ENCODE measurements at places on chromosomes 16 and 17.

DNA sequence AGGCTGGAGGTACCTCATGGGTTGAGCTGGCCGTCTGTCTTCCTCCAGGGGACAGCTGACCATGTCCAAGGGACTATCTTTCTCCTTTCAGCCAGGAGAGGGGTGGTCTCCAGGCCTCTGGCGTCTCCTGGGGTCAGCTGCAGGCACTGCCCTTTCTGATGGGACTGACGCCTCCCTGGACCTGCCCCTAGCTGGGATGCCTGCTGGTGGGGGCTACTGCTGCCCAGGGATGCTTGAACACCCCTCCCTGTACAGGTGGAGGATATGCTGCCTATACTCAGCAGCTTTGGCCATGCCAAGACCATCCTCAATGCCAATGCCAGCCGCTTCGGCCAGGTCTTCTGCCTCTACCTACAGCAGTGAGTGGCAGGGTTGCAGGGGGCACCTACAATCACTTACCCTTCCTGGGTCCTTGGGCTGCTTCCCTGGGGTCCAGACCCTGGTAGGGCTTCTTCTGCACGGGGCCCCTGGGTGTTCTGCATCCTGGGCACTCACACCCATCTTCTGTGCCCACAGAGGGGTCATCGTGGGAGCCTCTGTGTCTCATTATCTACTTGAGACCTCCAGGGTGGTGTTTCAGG lies 4.2 kb downstream of the MYO15B start:
- no peak for DNase-seq

- no peak for DNase-seq
Measured at GRCh38 chr17:64074704-64075426, 54.4 kb upstream of the ICAM2 start.

- no peak for DNase-seq
Measured at GRCh38 chr16:11180489-11180888, 75.5 kb downstream of the SOCS1 start.

GRCh38 chr17:49035470-49036269 lies 38.5 kb downstream of the IGF2BP1 start:
- DNase-seq: no peak

- no peak for DNase-seq
Measured at GRCh38 chr17:81869221-81870130, 1.7 kb downstream of the ARHGDIA start.

GRCh38 chr16:76201385-76201784 lies 75.8 kb upstream of the CNTNAP4 start:
- DNase-seq: no peak

GRCh38 chr17:13869331-13869940 lies 199.9 kb upstream of the COX10 start:
- DNase-seq: peak; percentile 57

DNA sequence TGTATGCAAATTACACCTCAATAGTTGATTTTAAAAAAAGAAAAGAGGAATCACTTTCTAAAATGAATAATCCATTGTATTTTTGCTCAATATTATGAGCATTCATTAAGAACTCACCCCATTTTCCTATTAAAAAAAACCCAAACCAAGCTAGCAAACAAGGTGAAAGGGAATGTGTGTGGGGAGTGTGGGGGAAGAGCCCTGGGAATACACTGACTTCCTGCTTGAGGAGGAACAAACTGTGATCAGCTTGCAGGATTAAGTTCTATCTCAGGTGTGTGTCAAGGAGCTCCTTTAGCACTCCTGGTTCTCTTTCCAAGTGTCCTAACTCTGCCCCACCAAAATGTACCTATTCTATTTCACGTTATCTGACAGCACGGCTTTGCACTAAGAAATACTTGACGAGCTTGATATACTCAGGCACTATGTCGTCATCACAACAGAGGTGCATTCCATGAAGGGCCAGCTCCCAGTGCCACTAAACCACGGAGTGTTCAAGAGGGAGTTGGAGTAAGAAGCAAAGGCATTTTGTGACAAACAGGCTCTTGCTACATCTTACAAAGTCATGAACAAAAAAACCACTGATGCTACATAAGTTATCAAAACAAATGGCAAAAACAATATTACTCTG lies 73.2 kb downstream of the MYH10 start:
- no peak for DNase-seq

DNA sequence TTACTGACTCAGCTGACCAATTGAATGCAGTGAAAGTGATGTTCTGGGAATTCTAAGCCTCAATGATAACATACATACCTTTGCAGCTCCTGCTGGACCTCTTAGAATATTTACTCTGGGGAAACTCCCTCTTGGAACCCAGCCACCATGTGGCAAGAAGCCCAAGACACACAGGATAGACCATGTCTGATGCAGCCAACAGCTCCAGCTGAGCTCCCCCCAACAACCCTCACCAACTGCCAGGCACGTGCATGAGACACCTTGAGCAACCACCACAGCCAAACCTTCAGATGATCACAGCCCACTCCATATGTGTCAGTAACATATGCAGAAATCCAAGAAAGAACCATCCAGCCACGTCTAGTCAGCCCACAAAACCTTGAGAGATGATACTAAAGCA lies 53.0 kb downstream of the XYLT1 start:
- no peak for DNase-seq

- DNase-seq: no peak
Measured at GRCh38 chr17:13253733-13254410, 236.0 kb upstream of the ELAC2 start.

- no peak for DNase-seq
Measured at GRCh38 chr16:13143551-13143950, 242.2 kb downstream of the SHISA9 start.

DNA sequence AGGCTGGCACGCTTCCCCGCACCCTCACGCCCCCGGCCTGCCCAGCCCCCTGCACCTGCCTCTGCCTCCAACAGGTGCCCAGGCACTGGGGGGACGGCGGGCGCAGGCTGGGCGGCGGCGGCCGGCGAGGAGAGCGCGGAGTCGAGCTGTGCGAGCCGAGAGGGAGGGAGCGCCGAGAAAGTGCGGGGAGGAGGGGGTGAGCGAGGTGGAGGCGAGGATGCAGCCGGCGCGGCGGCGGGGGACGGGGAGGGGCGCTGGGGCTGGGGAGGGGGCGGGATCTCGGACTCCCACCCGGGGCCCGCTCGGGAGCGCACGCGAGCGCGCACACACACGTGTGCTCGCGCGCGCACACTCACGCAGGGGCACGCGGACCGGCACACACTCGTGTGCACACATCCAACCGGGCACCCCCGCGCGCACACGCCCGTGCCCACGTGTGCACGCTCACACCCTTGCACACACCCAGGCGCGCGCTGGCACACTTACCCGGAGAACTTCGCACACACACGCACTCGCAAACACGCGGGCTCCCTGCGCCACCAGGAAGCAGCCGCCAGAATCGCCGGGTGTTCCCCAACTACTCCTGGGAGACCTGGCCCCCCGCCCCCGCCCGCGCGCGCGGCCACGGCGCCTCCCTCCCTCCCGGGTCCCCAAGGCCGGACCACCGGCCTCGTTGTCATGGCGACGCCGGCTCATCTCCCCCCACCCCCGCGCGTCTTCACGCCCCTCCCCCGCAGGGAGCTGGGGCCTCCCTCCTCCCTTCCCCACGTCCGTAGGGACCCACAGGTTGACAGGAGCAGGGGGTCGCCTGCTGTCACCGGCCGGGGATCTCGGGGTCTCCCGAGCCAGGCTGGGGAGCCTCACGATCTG lies at the start of gene DOC2A:
TSS of gene DOC2A (minus strand) at position 184 of the 870 bp plus-strand sequence. CDS start 805 bp downstream, outside the sequence.
- DNase-seq: no peak

All from CMK (cell line).